ENCODE measurements at places on chromosomes 7 and 10.

DNA sequence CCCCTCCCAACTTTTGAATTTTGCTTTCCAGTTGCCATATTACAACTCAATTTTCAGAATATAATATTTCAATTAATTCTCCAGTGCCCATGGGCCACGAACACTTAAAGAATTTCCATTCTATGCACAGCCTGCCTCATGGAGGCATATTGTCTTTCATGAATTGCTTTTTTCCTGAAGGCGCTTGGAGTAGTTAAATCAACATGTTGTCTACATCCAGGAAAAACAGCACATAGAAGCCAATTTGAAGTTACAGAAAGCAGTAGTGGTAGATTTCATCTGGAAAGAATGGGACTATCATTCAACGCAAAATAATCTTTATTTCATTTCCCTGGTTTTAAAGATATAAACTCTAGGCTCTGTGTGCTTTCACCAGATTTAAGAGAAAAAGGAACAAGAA is 106.0 kb downstream of the NRP1 start:
- DNase-seq: no peak

- no peak for DNase-seq
Observed at GRCh38 chr10:108496106-108496505, 1331.6 kb upstream of the SORCS1 start.

- peak; percentile 73 for DNase-seq
Observed at GRCh38 chr10:133388973-133389818, 4.8 kb upstream of the MTG1 start.

DNA sequence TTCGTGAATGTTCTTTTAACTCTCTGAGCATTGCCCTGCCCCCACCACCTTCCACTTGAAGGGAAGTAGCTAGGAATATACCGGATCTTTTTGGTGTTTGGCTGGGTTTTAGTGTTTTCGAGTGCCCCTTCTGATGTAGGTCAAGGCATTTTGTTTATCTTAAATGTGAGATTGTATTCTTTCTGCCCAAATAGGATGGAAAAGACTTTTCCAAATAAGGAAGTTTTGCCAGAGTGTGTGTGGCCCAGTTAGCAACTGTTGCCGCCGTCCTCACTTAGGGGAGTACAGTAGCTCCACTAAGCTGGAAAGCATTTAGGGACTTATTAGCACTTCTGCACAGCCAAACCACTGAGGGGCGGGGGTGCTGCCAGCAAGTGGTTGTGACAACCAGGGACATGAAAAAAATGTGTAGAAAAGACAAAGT is 29.8 kb upstream of the VCL start:
- DNase-seq: no peak

DNA sequence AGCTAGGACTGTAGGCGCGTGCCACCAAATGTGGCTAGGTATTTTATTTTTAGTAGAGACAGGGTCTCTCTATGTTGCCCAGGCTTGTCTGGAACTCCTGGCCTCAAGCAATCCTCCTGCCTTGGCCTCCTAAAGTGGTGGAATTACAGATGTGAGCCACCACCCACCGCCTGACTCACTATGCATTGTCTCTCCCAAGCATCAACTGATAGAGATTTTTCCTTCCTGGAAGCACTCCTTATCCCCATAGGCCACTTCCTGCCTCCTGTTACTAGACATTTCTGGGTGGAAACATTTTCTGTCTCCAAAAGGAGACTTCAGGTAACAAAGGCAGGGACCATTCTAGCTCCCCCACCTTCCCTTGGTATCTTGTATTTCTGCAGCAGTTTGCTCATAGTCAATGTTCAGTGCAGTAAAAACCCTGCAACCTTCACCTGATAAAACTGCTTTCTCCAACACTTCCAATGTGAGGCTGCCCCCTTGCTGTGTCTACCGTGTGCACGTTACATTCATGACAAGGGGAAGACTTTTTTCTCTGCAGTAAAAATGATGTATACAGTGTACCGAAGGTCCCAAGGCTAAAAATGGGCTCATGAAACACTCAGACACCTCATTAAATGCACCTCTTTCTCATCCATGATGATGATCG is 84.9 kb downstream of the NHLRC2 start:
- no peak for DNase-seq

DNA sequence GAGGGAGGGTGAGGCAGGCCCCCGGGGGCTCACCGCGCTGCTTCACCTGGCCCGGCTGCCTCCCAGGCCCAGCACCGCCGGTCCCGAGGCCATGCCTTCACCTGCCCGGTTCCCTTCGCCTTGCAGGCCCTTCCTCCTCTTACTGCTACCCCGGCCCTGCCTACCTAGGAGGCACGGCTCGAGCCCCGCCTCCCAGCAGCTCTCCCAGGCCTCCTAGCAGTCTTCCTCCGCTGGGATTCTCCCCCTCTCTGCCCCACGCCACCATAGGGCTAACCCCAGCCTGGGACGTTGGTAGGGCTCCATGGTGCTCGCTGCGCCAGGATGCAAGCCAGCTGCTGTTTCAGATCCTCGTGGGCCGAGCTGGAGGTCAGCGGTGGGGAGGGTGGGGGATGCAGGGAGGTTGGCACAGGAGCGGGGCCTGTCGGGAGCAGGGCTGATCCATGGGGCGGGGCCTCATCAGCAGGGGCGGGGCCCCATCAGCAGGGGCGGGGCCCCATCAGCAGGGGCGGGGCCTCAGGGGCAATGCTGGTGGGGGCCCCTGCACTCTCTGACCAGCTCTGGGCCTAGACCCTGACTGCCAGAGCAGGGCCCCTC is 63.3 kb downstream of the RASGEF1A start:
- DNase-seq: peak; percentile 32

- no peak for DNase-seq
Observed at GRCh38 chr7:98685541-98685940, 68.5 kb downstream of the NPTX2 start.

DNA sequence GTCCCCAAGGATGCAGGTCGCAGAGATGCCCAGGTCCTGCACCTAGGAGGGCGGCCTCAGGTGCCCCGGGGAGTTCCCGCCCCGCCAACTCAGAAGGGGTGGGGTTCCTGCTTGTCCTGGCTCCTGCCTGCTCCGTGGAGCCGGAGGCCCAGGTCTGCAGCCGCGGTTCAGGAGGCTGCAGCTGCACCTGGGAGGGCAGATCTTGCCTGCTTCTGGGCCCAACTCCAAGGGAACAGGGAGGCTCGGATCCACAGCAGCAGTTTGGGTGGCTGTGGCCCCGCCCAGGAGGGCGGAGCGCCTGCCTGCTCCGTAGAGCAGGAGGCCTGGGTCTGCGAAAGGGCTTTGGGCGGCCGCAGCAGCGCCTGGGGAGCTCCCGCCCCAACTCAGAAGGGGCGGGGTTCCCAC is 108.2 kb upstream of the EGR2 start:
- peak; percentile 15 for DNase-seq

DNA sequence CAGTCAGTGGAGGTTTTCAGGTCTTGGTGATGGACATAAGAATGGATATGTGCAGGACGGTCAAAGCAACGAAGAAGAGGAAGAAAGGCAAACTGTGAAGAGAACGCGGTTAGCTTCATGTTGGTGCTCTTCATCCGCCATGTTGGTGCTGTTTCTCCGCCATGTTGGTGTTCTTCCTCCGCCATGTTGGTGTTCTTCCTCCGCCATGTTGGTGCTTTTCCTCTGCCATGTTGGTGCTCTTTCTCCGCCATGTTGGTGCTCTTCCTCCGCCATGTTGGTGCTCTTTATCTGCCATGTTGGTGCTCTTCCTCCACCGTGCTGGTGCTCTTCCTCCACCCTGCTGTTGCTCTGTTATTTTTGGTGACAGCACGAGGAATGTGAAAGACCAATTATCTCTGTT is 95.4 kb downstream of the DOCK1 start:
- no peak for DNase-seq

- DNase-seq: no peak
Observed at GRCh38 chr7:75033064-75033463, 40.5 kb downstream of the RCC1L start.

- no peak for DNase-seq
Observed at GRCh38 chr10:6838118-6838517, 258.0 kb upstream of the PRKCQ start.

DNA sequence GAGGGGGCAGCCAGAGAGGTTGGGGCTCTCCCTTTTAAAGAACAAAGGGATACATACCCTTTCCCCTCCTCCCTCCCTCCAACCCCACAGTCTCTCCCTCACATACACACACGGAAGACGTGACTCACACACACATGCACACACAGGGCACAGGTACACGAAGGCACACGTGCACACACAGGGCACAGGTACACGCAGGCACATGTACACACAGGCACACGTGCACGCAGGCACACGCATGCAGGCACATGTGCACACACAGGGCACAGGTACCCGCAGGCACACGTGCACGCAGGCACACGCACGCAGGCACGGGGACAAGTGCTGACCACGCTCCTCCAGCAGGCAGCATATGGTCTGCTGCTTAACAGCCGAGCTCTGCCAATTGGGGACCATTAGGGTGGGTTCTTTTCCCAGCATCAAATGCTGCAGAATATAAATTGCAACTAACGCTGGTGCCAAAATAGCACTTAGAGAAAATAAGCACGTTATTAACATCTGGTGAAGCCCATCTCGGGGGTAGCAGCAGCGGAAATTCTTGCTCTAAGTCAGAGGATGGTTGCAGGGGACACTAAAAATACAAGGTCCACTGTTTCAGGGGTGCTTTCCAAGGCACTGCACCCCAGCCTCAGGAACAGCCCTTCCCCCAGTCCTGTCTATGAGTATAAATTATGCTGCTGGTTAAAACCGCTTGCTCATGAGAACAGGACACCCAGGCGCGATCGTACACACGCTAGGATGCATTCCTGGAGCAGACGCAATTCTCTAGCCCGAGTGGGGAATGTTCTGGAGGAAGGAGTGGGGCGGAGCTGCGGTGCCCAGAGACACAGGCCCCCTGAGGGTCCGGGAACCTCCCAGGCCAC is 55.2 kb upstream of the TNRC18 start:
- no peak for DNase-seq

- DNase-seq: no peak
Observed at GRCh38 chr7:91165846-91166230, 98.4 kb upstream of the FZD1 start.

- no peak for DNase-seq
Observed at GRCh38 chr10:116049158-116049973, 223.6 kb downstream of the GFRA1 start.

DNA sequence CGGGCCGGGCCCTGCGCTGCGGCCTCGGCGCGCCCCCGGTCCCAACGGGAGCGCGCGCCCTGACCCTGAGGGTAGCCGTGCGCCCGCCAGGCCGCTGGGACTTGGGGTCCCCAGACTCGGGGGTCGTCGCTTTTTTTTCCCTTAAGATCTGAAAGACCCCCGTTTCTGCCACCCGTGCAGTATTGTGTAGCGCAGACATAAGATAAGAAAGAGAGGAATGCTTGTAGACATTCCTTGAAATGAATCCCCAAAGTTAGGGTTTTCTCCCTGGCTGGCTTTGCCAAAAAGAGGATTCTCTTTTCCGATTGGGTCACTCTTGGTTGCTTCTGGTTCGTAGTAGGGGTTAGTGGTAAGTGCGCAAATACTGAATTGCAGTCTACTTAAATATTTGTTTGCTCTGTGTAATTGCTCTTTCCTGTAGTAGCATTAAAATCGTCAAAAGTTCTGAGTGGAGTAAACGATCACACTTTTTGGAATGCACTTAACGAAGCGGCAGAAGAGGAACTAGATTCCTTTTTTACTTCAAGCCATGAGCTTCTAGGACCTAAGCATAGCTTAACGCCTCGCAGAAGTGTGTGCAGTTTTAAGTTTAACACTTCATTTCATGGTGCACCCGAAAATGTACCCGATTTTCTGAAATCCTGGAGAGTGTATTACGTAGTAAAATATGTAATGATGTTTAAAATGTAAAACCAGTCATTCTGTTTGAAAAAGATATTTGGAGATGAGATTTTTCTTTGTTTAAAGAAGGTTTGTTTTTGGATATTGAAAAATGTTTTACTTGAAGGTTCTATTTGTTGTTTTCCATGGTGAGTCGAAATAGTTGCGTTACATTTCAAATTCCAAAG is 1.3 kb downstream of the CUL1 start:
- no peak for DNase-seq

DNA sequence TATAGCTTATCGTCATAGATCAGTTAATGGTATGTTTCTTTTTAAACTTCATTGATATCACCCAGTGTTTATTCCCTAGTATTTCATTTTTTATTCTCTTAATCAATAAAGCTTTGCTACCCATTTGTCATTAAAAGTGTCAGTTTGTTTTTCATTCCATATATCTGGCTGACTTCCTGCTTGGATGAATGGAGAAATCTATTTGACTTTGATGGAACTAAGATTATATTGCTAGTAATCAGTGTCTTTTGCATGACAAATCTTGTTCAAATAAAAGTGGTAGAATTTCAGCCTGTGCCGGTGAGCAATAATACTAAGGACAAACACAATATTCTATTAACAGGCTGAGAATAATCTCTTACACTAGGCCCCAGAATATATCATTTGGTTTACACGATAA is 203.3 kb downstream of the SEC23IP start:
- DNase-seq: no peak

- DNase-seq: no peak
Observed at GRCh38 chr10:2202401-2202800, 465.1 kb upstream of the ADARB2 start.

- DNase-seq: no peak
Observed at GRCh38 chr7:2527505-2528467, 8.2 kb downstream of the LFNG start.

DNA sequence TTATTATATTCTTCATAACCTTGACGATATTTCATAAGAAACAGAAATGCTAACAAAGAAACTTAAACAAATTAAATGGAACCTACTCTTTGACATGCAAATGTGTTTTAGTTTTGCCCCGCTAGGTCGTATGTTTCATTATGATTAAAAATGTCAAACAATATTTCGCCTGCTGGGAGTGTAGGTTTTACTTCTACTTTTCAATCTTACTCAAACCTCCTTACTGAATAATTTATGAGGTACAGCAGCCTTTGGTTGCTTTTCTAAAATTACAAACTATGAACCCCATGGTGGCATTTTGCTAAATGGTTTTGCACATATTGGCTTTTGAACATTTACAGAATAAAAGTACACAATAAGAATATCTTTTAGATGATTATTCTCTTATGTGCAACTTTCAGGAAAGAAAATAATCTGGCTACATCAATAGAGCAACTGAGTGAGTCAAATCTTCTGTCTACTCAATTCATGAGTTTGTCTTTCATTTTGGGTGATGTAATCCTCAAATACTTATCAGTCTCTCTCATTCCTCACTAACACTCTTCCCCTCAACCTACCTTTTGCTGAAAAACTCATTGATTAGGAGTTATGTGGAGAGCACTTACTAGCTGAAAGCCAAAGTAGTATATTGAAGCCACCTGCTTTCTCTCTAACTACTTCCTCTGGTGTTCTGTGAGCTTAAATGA is 1226.4 kb downstream of the XPNPEP1 start:
- no peak for DNase-seq

GRCh38 chr7:9149499-9150082 is 716.2 kb downstream of the NXPH1 start:
- DNase-seq: no peak

DNA sequence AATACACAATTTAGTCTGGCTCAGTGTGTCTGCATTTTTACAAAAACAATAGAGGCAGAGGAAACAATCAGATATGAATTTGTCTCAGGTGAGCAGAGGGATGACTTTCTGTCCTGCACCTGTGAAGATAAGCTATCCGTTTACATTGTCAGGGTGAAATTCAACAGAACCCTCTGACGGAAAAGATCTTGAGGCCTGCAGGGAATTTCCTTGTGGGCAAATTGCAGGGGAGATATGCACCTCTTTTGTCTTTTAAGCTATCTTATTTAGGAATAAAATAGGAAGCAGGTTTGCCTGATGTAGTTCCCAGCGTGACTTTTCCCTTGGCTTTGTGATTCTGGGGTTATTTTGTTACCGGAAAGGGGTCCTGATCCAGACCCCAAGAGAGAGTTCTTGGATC is 325.1 kb downstream of the GALNT17 start:
- no peak for DNase-seq
